Cardiac muscle cell (in vitro differentiated cells and primary cell): ENCODE measurements at places on chromosomes 1 and 21. TPM values are rescaled to one million over a fixed set of nuclear protein-coding genes. Genes with fewer than 3 reads are reported as not detected.

DNA sequence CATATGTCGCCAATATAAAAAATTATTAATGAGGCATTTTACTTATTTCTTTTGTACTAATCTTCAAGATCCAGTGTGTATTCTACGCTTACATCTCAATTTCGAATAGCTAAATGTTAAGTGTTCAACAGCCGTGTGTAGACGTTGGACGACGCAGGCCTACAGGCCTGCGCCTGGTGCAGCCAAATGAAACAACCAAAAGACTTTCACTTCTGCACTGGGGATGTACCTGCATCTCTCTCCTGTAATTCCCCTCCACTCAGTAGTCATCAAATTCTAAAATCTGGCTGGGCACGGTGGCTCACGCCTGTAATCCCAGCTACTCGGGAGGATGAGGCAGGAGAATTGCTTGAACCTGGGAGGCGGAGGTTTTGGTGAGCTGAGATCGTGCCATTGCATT, 76.8 kb upstream of the HNRNPU start:
- DNase-seq, result no peak

Gene SELL
- total RNA-seq, result 0.63 TPM in 1 of 2 replicates, not detected in the other

Gene TEX35
- total RNA-seq, result not detected in 2 replicates

GRCh38 chr1:199616947-199617346, 410.6 kb upstream of the NR5A2 start:
- no peak for DNase-seq

Gene SMG7
- 31.1 and 38.8 TPM in 2 replicates for total RNA-seq

GRCh38 chr1:232694475-232694874, 64.5 kb upstream of the SIPA1L2 start:
- DNase-seq, result no peak

Gene ERRFI1
- 8.6 and 9.7 TPM in 2 replicates for total RNA-seq

Gene BRWD1
- 29.2 and 62.8 TPM in 2 replicates for total RNA-seq

- DNase-seq, result peak; percentile 87
Measured at GRCh38 chr1:212749821-212750535, 41.6 kb downstream of the NSL1 start.

DNA sequence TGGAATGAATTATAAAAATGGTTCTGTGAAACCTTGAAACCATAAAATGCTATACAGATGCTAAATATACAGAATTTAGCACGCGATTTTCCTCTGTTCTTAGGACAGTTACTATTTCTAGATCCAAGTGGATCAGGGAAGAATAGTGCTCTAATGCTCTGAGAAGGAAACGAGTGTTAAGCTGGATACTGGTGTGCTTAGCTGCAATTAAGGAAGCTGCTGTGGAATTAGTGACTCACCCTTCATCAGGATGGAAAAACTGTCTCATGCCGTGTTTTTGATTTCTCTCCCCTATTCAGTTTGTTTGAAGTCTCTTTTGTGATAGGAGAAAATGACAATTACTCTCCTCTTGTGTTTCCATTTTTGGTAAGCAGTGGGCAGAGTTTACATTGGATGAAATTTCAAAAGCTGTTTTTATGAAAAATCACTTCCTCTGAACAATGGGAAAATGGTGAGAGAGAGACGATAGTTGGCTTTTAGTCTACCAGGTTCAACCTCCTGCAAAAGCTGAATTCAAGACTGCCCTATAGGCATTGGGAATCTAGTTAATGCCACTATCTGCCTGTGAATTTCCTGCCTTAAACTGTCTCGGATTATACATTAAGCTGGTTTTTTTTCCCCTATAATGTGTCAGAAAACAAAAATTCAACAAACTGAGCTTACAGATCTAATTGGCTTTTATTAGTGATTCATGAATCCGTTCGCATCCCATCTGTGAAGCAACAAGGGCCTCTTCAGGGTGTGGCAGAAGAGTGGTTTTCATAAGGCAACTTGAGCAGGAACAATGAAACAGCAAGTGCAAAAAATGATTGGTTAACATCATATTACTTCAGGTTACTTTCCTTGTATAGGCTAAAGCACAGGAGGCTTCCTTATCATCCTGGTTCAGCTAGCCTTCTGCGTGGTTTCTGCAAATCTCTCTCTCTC, 179.8 kb downstream of the ST6GALNAC3 start:
- DNase-seq, result no peak

GRCh38 chr1:81808760-81809159, 8.0 kb downstream of the ADGRL2 start:
- peak; percentile 37 for DNase-seq

Gene CA6
- total RNA-seq, result not detected in 2 replicates

Gene NFYC
- 124 and 130 TPM in 2 replicates for total RNA-seq

GRCh38 chr1:224333309-224333926, 3.4 kb upstream of the NVL start:
- peak; percentile 73 for DNase-seq

- DNase-seq, result peak; percentile 71
Measured at GRCh38 chr1:31505911-31506497, 70.3 kb upstream of the TINAGL1 start.

- no peak for DNase-seq
Measured at GRCh38 chr1:235675152-235675890, 25.7 kb upstream of the GNG4 start.

Gene TMEM52
- total RNA-seq, result 6.9 and 7.1 TPM in 2 replicates

Gene GBP7
- not detected in 2 replicates for total RNA-seq

Gene NR1I3
- total RNA-seq, result 0.33 TPM in 1 of 2 replicates, not detected in the other

Gene CHI3L2
- not detected in 2 replicates for total RNA-seq

- DNase-seq, result no peak
Measured at GRCh38 chr1:5012249-5012648, 357.8 kb downstream of the AJAP1 start.

- peak; percentile 47 for DNase-seq
Measured at GRCh38 chr1:109113590-109114341, at the start of gene ELAPOR1. TSS of gene ELAPOR1 (plus strand) at chr1:109114115. CDS start at chr1:109114184, 69 bp downstream.

Gene RAB7B
- total RNA-seq, result 1.2 and 2.1 TPM in 2 replicates

Gene SHC1
- 80.0 and 80.3 TPM in 2 replicates for total RNA-seq
